ENCODE measurements at places on chromosomes 5 and 9.

DNA sequence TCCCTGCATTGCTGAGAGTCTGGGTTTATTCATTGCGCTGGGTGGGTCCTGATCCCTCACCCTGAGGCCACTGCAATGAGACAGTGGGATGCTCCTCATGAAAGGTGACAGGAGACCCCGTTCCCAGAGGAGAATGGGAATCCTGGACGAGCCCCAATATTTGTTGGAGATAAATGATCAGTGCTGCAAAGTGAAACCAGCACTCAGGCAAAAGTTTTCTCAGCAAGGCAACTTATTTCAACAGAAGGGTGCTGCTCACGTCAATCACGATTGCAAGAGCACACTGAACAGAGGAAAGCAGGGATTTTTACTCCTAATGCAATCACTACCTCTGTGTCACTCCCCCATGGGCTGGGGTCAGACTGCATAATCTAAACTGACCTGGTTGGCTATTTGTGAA lies 110.2 kb upstream of the MAMDC2 start:
- no peak for DNase-seq

DNA sequence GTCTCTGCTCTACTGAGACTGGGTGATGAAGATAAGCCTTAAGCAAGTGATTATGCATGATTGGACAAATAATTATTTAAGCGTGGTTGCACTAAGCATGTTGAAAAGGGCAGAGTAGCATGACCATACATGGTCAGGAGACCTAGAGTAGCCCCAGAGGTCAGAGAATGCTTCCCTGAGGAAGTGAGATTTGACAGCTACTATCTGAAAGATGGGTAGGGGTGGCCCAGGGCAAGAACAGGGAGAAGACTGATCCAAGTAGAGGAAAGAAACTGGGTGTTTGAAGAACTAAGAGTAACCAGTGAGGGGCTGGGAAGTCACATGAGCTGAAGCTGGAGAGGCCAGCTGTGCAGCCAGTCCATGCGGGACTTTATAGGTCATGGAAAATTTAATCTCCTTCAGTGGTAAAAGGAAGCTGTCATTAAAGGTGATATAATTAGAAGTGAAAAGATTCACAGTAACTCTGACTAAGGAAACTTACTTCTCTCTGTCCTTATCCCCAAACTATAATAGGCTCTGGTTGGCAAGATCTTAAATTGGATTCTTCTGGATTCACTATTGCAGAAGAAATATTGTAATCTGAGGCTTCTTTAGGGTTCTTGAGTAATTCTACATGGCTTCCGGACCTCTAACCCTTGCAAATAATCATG lies 35.2 kb downstream of the YIPF5 start:
- DNase-seq: no peak

DNA sequence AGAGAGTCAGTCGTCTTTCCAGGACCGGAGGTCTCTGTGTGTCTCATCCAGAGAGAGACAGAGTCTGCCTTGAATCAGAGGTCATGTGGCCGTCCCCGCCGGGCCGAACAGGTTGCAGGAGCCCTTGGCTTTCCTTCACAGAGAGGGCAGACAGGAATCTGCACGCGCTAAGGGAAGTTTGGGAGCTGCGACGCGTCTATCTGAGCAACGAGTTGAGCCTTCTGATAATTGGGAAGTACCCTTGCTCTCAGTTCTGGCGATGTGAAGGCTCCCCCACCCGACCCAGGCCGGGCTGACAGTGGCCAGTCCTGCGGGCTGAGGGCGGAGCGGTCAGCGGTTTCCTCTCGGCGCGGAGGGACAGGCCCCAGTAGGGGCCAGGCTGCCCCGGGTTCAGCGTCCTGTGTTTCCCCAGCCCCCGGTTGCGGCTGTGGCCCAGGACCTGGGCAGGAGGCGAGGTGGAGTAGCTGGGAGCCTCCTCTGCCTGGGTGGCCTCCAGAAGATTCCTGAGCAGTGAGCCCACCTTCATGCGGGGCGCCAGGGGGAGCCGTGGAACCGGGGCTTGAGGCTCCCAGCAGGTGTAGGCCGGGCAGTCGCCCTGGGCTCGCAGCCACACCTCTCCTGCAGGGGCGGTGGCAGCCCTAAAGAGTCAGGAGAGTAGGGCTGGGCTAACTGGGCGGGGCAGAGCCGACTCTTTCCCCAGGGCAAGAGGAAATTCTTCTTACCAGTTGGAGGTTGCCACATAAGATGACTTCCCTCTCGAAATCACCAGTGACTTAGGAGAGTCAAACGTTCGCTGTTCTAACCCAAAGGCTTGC lies 13.9 kb downstream of the NR2F1 start:
- no peak for DNase-seq

DNA sequence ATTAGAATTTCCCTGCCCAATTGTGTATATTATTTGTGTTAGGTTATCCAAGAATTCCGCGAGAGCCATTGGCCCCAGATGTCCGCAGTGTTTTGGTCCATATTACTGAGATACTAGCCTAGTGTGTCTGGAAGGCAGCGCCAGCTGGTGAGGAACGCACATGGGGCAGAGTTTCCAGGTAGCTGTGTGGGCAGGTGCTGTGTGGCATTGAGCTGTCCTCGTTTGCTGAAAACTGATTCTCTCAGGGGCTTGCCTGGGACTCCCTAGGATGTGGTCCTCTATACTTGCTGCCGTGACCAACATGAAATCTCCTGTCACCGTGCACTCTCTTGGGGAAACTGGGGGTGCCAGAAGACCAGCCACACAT lies 288.7 kb downstream of the FANCC start:
- no peak for DNase-seq

- DNase-seq: no peak
Observed at GRCh38 chr5:133682451-133682850, 70.1 kb upstream of the FSTL4 start.

- DNase-seq: no peak
Observed at GRCh38 chr9:129580211-129580915, 40.5 kb downstream of the C9orf50 start.

GRCh38 chr5:1718669-1719068 lies 81.0 kb downstream of the MRPL36 start:
- no peak for DNase-seq

GRCh38 chr9:134986957-134987356 lies 69.2 kb upstream of the FCN1 start:
- DNase-seq: no peak

DNA sequence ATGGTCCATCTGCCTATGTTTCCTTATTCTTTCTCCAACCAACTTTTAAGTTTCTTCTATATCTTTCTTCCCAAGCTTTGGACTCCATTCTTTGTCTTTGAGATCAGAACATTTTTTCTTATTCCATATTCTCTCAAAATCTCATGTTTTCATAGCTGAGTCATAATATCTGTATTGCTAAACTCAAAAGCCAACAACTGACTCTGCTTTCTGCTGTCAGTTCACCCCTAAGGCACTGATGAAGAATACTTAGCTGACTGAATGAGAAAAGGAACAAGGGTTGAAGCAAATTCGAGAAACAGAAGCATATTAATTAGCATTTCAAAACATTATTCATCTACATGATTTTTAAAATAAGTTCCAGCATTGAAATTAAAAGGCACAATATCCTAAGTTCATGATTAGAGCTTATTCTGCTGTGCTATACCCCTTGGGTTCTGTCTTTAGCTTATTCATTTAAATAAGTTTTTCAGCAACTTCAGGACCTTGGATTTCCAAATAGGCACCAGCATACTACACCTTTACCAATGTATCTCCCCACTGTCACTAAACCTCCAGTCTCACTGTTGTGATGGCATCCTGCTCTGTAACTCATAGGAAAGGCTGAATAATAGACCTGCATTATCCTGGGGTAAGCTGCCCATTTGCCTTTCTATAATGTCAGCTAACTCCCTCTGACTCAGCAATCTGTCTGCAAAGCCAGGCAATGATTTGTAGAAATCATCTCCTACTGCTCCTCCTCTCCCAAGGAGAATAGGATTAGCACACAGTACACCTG lies 49.9 kb upstream of the C5orf46 start:
- no peak for DNase-seq

GRCh38 chr5:111656580-111656979 lies 100.4 kb downstream of the NREP start:
- no peak for DNase-seq

DNA sequence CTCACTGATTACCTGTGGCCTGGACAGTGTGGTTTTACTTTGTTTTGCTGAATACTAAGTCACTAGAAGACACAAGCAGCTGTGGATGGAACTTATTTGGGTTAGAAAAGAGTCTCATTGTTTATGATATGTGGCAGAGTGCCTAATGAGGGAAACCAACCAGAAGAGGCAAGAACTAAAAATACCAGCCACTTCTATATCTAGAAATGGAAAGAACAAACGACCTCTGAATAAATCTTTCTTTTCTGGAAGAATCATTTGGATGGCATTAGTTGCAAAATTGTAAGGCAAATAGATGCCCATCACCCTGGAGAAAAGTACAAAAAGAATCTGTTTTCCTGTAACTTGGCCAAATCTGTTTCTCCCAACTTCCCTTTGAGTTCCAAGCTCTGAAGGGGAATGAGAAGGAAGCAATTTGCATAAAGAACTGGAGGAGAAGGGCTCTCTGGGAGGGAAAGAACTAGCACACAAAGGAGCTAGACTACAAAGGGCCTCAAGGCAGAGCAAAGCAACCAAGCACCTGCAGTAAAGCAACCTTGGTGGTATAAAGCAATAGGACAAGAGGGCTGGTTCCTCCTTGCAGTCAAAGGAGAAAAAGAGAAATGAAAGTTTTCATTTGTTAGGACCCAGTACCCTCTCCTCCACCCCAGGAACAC lies 455.4 kb downstream of the CAAP1 start:
- no peak for DNase-seq

DNA sequence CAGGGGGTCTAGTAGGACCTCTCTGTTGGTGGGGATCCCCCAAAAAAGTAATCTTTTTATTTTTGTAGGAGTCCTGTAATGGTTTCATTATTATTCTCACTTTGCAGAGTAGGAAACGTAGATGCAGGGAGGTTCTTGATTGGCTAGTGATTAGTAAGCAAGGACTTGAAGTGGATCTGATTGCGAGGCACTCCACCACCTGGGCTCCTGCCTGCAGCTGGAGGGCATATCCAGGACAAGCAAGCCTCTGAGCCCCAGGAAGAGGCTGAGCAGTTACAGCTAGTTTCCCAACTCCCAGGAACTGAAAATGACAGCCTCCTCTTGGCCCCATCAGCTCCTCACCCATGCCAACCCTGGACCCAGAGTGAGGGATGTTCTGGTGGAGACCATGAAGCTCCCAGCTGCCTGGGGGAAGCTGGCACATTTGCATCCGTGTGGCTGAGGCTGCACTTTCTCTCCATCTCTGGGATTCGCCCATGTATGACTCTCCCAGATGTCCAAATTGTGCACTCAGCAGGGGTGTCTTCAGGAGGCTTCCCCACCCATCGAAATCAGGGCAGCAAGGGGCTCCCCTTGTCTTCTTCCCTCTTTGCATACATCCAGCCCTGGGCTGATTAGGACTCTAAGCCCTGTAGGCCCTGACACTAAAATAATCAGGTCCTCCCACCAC lies 10.2 kb downstream of the KCNIP1 start:
- DNase-seq: no peak

- DNase-seq: no peak
Observed at GRCh38 chr9:28073270-28073669, 500.0 kb upstream of the C9orf72 start.

DNA sequence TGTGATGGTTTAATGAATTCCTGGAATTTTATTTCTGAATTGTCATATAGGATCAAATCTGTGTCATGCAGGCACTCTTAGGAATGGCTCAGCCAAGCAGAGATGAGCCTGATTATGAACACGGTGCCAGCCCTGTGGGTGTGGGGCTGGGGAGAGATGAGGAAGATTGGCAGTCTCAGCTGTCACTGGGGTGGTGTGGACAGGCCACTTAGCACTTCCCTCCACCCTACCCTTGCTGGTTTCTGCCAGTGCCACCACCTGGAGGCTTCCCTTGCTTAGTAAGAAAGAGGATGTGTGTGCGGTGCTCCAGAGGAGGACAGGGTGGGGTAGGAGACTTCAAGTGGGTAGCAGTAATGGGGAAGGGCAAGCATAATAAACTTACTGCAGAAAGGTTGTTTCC lies 226.6 kb downstream of the CD180 start:
- DNase-seq: no peak

GRCh38 chr9:12862611-12863410 lies 88.0 kb downstream of the LURAP1L start:
- no peak for DNase-seq

- DNase-seq: no peak
Observed at GRCh38 chr5:132099905-132100304, 26.3 kb downstream of the CSF2 start.

- DNase-seq: no peak
Observed at GRCh38 chr9:128495804-128496417, 8.6 kb upstream of the GLE1 start.

- no peak for DNase-seq
Observed at GRCh38 chr9:112925058-112925641, 34.5 kb upstream of the SLC46A2 start.

DNA sequence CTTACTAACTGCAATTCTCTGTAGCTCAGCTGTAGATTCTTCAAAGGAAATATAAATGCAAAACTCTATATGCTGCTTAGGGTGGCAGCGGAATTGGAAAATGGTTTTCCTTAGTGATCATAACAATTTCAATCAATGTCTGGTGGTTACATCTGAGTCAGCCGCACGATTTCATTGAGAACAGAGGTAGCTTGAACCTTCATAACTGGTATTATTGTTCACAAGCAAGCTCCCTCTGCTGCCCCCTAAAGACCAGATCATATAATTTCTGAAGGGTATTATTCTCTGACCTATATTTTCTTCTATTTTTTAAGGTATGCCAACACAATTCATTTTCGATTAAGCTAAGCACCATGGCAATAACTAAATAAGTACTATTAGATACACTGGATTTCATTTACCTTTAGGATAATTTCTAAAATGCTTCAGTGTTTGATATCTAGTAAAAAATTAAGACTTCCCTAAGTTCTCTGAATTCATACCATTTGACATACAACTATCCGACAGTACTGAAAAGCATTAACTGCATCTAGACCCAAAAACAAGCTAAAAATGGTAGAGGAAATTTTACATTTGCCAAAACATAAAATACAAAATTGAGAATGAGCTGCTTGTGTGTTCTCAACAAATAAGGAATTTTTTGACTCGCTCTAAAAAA lies 181.1 kb upstream of the SPEF2 start:
- no peak for DNase-seq

- DNase-seq: no peak
Observed at GRCh38 chr5:60671899-60672692, 27.9 kb downstream of the DEPDC1B start.

GRCh38 chr9:112810696-112811490 lies 60.3 kb downstream of the SNX30 start:
- no peak for DNase-seq

- no peak for DNase-seq
Observed at GRCh38 chr9:93345643-93346230, 105.7 kb upstream of the FAM120A start.

DNA sequence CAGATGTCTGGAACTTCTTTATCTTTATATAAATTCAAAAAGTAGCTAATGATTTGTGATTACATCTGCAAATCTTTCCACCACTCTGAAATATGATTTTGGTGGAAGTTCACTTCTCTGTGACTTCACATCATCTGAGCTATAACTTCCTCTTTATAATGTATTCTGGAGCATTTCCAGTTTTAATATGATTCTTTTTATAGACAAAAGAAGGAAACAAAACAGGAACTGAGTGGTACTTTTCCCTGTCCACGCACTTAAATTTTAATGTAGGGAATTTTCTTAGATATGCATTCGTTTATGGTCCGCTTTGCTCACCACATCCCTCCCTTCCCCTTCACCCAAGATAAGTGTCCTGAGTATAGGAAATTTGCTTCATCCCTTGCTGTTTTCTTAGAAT lies 333.5 kb downstream of the CHSY3 start:
- DNase-seq: no peak

GRCh38 chr5:180120237-180121101 lies 48.9 kb upstream of the RNF130 start:
- no peak for DNase-seq

- DNase-seq: no peak
Observed at GRCh38 chr9:135165003-135165711, 77.7 kb downstream of the OLFM1 start.

- no peak for DNase-seq
Observed at GRCh38 chr5:17951392-17952169, 317.3 kb downstream of the TAF11L14 start.
